ENCODE measurements at places on chromosomes 6 and 20. TPM values are rescaled to one million over a fixed set of nuclear protein-coding genes. Genes with fewer than 3 reads are reported as not detected.

The MYB gene
- total RNA-seq, result 0.45 TPM

The ZC3H12D gene
- total RNA-seq, result under 0.01 TPM

The ACAT2 gene
- 160 TPM for total RNA-seq

The SEL1L2 gene
- not detected for total RNA-seq

The FAM83B gene
- 0.15 TPM for total RNA-seq

The FGD2 gene
- total RNA-seq, result not detected

The ZNF831 gene
- not detected for total RNA-seq

The FAM83C gene
- total RNA-seq, result not detected

The AIF1 gene
- not detected for total RNA-seq

The CGA gene
- not detected for total RNA-seq

The ANKEF1 gene
- 2.4 TPM for total RNA-seq

The GJE1 gene
- not detected for total RNA-seq

The OPRL1 gene
- total RNA-seq, result 0.67 TPM

The UST gene
- total RNA-seq, result 7.1 TPM

The ADGRF5 gene
- under 0.01 TPM for total RNA-seq

The RBPJL gene
- not detected for total RNA-seq

The BCAS1 gene
- not detected for total RNA-seq

The TREM1 gene
- total RNA-seq, result 0.15 TPM

The PRSS16 gene
- total RNA-seq, result not detected

The TAB2 gene
- total RNA-seq, result 15.5 TPM

The RIMS1 gene
- total RNA-seq, result under 0.01 TPM

The ALDH8A1 gene
- total RNA-seq, result 0.15 TPM

The FLOT1 gene
- 180 TPM for total RNA-seq

The HUS1B gene
- 0.17 TPM for total RNA-seq

The BPIFB1 gene
- total RNA-seq, result not detected

The RSPH9 gene
- total RNA-seq, result 0.74 TPM

The FAM209B gene
- total RNA-seq, result not detected

The GABRR1 gene
- total RNA-seq, result not detected

The C2 gene
- 0.30 TPM for total RNA-seq

The ZBTB46 gene
- 1.2 TPM for total RNA-seq

The RAET1L gene
- total RNA-seq, result not detected

The GNL1 gene
- total RNA-seq, result 28.7 TPM

The BTNL2 gene
- total RNA-seq, result not detected

The HLA-DOA gene
- not detected for total RNA-seq

The CLIC1 gene
- 974 TPM for total RNA-seq

The ATP6V1G2 gene
- 1.2 TPM for total RNA-seq

The GTSF1L gene
- total RNA-seq, result not detected

The PLCB4 gene
- 1.8 TPM for total RNA-seq

Data from bronchus fibroblast of lung (primary cell).